ENCODE measurements at places on chromosomes 5 and 9. TPM values are rescaled to one million over a fixed set of nuclear protein-coding genes. Genes with fewer than 3 reads are reported as not detected.

Gene MTREX
- 57.0 TPM for total RNA-seq

- DNase-seq: no peak
- H3K27me3 ChIP-seq: no peaks in the 10 kb centered on the region
- no peaks in the 10 kb centered on the region for H3K36me3 ChIP-seq
- no peak overlapping the region for H3K27ac ChIP-seq
- no peak overlapping the region for H3K4me3 ChIP-seq
- H3K4me1 ChIP-seq: no peaks in the 10 kb centered on the region
These were observed 19.4 kb downstream of the GOLM1 start for GRCh38 chr9:86079865-86080469.

DNA sequence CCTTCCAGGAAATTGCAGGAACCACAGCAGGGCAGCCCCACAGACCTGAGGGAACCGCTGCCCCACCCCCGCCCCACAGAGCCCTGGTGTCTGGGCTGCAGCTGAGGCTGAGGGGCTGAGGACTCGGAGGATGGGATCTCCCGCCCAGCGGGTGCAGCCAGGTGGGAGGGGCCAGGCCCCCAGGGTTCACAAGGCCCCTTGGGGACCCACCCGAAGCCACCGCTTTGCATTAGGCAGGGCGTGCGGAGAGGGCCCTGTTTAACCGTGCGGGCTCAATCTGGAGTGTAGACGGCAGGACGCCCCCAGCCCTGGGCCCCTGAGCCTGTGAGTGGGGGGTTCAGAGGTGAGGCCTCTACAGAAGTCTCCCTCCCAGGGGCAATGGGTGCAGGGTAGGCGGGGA, 10.8 kb downstream of the NOTCH1 start:
- H3K4me3 ChIP-seq: no peak overlapping the region
- DNase-seq: no peak
- H3K27ac ChIP-seq: no peak overlapping the region
- peaks cover 37% of the 10 kb centered on the region for H3K4me1 ChIP-seq

GRCh38 chr9:137502008-137502911, 43.1 kb upstream of the NSMF start:
- DNase-seq: no peak
- H3K36me3 ChIP-seq: peaks cover 20% of the 10 kb centered on the region
- H3K4me3 ChIP-seq: no peak overlapping the region

DNA sequence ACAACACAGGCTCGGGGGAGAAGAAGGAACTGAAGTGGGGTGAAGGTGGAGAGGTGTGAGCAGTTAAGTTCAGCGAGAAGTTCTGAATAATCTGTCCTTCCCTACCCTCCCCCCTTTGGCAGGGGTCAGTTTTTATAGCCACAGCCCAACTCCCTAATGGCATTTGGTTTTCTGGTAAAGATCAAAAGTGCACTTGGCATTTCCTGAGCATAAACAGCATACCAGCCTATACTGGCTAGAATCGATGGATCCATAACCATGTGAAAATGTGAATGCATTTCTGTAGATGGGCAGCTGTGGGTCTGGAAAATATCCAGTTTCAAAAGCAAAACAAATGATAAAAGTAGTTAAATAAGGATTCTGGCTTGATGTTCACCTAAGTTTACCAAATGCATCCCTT, 410.9 kb downstream of the PLK2 start:
- no peaks in the 10 kb centered on the region for H3K4me1 ChIP-seq
- H3K27ac ChIP-seq: no peak overlapping the region
- H3K27me3 ChIP-seq: no peaks in the 10 kb centered on the region
- no peaks in the 10 kb centered on the region for H3K36me3 ChIP-seq
- no peak for DNase-seq
- no peak overlapping the region for H3K4me3 ChIP-seq

GRCh38 chr9:101791533-101791932, 53.1 kb upstream of the GRIN3A start:
- H3K36me3 ChIP-seq: no peaks in the 10 kb centered on the region
- H3K27ac ChIP-seq: no peak overlapping the region
- no peaks in the 10 kb centered on the region for H3K4me1 ChIP-seq
- no peak for DNase-seq

GRCh38 chr5:135998889-135999288, 29.9 kb upstream of the TGFBI start:
- H3K4me1 ChIP-seq: no peaks in the 10 kb centered on the region
- DNase-seq: no peak
- no peak overlapping the region for H3K4me3 ChIP-seq
- no peaks in the 10 kb centered on the region for H3K36me3 ChIP-seq
- H3K27me3 ChIP-seq: no peaks in the 10 kb centered on the region
